Stimulated activated CD4-positive, alpha-beta T cell treated with anti-CD3 and anti-CD28 coated beads, Interleukin-12 subunit alpha, Interleukin-12 subunit beta, amount 100 ng/mL, for 24 hours (primary cell): ENCODE measurements at places on chromosomes 6 and 20.

GRCh38 chr6:170176136-170176897 is 114.6 kb downstream of the DLL1 start:
- DNase-seq, result no peak

DNA sequence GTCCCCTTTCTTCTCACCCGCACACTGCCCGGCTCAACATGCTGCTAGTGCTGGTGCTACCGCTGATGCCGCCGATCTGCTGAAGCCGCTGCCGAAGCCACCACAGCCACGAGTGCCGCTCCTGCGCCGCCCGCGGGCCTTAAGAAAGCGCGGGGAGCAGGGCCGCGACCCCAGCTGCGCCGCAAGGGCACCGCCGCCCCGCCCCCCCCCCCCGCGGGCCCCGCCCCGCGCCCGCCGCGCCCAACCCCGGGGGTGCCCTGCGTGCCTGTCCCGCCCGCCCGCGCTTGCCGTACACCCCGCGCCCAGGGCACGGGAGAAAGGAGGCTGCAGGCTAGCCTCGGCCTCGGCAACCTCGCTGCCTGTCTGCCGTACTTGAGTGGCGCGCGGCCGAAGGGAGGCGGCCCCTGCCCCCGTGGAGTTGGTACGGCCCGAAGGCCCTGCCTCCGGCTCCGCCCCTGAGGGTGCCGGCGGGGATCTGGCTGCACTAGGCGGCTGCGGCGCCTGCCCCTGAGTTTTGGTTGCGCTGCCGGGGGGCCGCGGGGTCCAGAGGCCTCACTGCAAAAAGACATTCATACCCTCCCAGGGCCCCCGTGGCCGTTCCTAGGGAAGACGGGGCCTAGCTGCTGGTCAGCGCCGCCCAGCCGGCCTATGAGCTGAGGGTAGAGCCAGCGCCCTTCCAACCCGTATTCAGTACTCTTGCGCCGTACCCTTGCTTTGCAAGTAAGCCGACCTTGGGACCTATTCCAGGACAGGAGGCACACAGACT is at the start of gene SOD2:
Gene SOD2 (minus strand): TSS at position 114 of the 766 bp plus-strand sequence. CDS start 74 bp downstream, at position 40.
- DNase-seq, result peak; percentile 65

DNA sequence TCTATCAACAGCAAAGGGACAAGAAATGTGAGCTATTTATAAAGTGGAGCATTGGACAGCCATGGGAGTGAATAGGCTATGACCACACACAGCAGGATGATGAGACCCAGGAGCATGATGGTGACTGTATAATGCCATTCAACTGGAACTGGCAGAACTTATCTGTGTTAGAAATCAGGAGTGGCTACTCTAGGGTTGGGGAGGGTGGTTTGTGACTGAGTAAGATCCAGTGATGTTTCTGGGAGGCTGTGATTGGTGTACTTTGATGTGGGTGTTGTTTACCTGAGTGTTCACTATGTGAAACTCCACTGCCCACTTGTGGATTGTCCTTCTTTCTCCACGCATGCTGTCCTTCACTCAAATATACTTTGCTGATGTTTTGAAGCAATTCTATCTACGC is 11.5 kb upstream of the HLA-B start:
- DNase-seq, result no peak

GRCh38 chr20:33871362-33871761 is 60.2 kb downstream of the CHMP4B start:
- DNase-seq, result no peak

DNA sequence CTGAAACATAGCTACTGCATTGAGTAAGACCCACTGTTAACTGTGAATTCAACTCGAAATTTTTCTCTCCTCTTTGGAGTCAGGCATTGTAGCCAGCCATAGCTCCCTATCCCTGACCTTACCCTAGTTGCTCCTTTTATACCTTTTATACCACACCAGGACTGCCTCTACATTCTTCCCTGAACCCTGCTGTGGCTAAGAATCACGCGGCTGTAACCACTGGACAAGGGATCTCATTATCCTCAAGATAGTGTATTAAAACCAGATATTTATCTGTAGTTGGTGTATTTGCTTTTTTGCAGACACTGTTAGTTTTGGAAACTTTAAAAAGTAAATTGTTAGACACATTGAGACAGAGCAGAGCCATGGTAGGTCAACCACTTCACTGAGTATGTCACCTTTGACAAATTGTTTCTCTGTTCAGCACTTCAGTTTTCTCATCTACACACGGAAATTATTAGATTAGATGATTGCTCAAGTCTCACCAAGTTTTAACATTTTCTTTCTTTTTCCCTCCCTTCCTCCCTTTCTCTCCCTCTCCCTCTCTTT is 171.9 kb upstream of the PRND start:
- no peak for DNase-seq

DNA sequence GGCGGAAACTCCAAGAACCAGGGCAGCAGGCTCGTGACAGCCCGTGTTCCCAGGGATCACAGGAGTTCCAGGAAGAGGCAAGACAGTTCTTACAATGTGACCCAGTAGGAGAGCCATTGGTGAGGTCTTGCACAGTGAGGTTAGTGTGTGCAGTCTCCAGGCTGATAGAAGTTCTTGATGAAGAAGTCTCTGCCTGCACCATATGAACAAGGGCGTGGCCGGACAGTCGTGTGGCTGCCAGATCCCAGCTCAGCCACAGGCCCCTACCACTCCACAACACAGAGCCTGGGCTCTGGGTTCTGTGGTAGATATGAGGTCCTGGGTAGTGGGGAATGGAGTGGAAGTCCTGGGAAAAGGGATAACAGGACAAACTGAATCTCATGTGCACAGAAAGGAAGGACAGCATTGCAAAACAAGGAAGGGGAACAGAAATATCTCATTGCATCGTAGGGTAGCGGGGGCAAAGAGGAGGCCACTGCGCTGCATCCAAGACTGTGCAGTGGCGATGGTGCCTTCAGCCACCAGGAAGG is 65.2 kb downstream of the STX11 start:
- DNase-seq, result peak; percentile 9

DNA sequence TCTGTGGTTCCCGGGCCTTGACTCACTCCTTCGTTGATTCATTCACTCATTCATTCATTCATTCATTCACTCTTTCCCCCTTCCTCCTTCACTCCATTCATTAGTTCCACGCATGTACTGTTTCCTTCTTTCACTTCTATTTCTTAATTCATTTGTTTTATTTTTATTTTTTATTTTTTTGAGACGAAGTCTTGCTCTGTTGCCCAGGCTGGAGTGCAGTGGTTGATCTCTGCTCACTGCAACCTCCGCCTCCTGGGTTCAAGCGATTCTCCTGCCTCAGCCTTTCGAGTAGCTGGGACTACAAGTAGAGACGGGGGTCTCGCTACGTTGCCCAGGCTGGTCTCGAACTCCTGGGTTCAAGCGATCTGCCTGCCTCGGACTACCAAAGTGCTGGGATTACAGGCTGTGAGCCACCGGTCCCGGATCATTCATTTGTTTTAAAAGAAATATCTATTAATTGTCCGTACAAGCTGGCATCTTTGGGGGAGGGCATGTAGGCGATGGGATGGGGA is 427 bp upstream of the NFKBIE start:
- no peak for DNase-seq
